ENCODE measurements at places on chromosomes 12 and 14.

GRCh38 chr12:96985515-96986362 is 78.7 kb downstream of the NEDD1 start:
- peak; percentile 35 for DNase-seq

DNA sequence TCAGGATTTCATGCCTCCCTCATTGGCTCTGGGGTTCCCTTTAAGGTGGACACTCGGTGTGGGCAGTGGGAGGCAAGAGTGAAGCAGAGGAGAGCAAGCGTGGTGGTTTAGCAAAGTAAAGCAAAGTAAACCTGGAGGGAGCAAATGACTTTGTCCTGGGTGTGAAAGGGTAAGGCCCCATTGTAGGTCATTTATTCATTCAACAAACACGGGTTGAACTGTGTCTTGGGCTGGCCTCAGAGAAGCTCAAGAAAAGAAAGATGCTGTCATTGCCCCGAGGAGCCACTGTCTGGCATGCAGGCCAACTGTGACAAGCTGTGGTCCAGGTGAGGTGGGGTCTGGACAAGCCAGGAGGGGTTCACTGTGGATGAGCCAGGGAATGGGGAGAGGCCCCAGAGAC is 68.9 kb upstream of the DLK1 start:
- no peak for DNase-seq

GRCh38 chr12:40146800-40147797 is 41.2 kb upstream of the SLC2A13 start:
- peak; percentile 1 for DNase-seq

DNA sequence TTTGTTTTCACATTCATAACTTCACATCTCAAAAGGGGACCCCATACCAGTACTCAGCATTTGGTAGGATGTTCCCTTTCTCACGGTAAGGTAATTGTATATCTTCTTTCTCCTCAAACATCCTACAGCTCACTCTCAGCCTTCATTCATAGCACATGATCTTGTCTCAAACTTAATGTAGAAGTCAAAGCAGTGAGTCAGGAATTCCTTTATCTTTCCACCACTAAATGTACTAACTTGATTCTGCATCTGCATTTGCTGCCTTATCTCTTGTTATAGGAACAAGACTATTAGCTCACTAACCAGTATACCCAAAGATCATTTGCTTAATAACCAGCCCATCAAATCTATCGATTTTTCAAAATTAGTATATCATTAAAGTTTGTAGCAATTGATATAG is 22.9 kb downstream of the CPSF2 start:
- DNase-seq, result no peak

DNA sequence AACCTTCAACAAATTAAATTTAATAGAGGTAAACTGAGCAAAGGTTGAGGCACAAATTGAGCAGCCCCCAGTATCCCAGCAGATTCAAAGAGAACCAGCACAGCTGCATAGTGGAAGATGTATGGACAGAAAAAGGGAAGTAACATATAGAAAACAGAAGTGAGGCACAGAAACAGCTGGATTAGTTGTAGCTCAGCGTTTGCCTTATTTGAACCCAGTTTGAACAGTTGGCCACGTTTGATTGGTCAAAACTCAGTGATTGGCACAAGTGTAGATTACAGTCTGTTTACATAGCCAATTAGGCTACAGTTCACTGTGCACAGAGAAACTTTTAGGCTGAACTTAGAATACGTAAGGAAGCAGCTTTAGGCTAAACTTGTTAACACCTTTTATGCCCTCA is 315.5 kb downstream of the RMST start:
- no peak for DNase-seq

GRCh38 chr12:85955127-85955526 is 81.0 kb downstream of the NTS start:
- DNase-seq, result no peak

DNA sequence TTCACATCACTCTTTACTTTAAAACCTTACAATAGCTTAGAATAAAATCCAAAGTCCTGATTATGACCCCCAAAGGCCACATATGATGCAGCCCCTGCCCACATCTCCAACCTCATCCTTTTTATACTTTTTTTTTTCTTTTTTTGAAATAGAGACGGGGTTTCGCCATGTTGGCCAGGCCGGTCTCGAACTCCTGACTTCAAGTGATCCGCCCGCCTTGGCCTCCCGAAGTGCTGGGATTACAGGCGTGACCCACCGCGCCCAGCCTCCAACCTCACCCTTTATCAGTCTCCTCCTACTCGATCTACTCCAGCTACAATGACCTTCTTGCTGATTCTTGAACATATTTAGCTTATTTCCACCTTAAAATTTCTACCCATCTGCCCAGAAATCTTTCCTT is 1.2 kb upstream of the MAPKAPK5 start:
- DNase-seq, result no peak

GRCh38 chr14:49755378-49755777 is 12.6 kb upstream of the KLHDC2 start:
- DNase-seq, result no peak

DNA sequence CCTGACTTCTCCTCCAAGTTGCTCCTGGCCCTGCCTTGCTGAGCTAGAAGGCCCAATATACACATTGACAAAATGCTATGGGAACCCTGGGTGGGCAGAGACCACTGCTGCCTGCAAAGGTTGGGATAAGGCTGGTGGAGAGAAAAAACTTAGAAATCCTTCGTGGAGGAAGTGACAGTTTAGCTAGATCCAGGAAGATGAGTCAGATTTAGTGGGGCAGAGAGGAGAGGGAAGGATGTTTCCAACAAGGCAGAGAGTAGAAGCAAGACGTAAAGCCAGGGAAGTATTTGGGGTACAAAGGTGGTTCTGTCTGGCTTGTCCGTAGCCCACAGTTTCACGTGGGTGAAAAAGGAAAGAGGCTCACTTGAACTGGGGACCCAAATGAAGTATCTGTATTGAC is 69.0 kb upstream of the CLMN start:
- no peak for DNase-seq

- no peak for DNase-seq
These were observed 113.4 kb downstream of the SPTSSA start for GRCh38 chr14:34348592-34348991.

Data from stimulated activated CD4-positive, alpha-beta T cell treated with anti-CD3 and anti-CD28 coated beads, Interleukin-15, amount 100 ng/mL, for 1 hour (primary cell).